ENCODE measurements at places on chromosomes 4 and X. TPM values are rescaled to one million over a fixed set of nuclear protein-coding genes. Genes with fewer than 3 reads are reported as not detected.

DNA sequence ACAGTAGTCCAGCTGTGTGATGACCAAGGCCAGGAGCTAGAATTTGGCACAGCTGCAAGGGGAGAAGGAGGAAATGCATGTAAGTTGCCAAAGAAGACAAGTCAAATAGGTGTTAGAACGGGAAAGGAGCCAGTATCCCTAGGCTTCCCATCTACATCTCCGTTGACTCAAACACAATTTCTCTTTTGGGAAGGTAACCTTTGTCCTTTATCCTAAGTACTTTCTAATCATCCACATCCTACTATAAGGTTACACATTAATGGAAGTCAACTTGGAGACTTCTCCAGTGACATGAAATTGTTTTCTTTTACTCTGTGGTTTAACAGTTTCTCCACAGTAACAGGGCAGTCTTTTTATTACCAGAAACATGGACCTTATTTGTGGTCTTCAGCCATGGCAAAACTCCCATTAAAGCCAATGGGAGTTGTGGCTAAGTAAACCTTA lies 620.0 kb downstream of the ANKRD50 start:
- DNase-seq: no peak
- H3K4me3 ChIP-seq: no peak overlapping the region
- H3K4me1 ChIP-seq: no peaks in the 10 kb centered on the region
- H3K36me3 ChIP-seq: no peaks in the 10 kb centered on the region
- no peaks in the 10 kb centered on the region for H3K27me3 ChIP-seq

DNA sequence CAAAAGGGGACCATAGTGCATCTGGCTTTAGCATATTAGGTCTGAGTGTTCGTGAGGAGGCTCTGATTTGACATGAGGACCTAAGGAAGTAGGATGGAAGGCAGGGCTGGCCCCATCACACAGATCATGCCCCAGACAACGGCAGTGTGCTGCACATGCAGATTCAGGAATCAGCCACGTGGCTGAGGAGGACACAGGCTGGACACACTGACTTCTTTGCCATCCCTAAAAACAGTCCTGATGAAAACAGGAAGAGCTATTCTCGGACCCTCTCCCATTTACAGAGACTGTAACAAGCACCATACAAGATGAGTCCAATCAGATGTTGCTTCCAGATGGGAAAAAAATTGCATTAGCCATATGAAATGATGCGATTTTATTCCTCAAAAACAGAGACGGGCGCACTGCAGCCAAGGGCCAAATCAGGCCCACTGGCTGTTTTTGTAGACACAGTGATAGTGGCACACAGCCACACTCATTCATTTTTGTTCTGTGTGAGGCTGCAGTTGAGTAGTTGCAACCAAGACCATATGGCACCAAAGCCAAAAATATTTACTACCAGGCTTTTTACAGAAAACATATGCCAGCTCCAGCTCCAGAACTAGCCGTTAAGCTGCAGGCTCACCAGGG lies 41.0 kb downstream of the ACSL1 start:
- no peak overlapping the region for H3K27ac ChIP-seq
- DNase-seq: no peak
- no peaks in the 10 kb centered on the region for H3K27me3 ChIP-seq
- H3K4me1 ChIP-seq: 0 out of 2 replicates have a peak, but pooled peaks cover 3% of the 10 kb centered on the region
- no peaks in the 10 kb centered on the region for H3K36me3 ChIP-seq

- 0 out of 2 replicates have a peak, but pooled peaks cover 7% of the 10 kb centered on the region for H3K4me1 ChIP-seq
- H3K4me3 ChIP-seq: no peak overlapping the region
- no peak overlapping the region for H3K27ac ChIP-seq
- no peaks in the 10 kb centered on the region for H3K27me3 ChIP-seq
- no peak for DNase-seq
- peaks cover 8% of the 10 kb centered on the region for H3K36me3 ChIP-seq
These were observed 13.0 kb downstream of the NSDHL start for GRCh38 chrX:152843852-152844251.

GRCh38 chrX:153626863-153627674 lies 19.9 kb upstream of the DUSP9 start:
- H3K4me3 ChIP-seq: no peak overlapping the region
- DNase-seq: no peak
- peaks cover 27% of the 10 kb centered on the region for H3K27me3 ChIP-seq
- no peaks in the 10 kb centered on the region for H3K4me1 ChIP-seq
- H3K36me3 ChIP-seq: no peaks in the 10 kb centered on the region
- H3K27ac ChIP-seq: no peak overlapping the region

DNA sequence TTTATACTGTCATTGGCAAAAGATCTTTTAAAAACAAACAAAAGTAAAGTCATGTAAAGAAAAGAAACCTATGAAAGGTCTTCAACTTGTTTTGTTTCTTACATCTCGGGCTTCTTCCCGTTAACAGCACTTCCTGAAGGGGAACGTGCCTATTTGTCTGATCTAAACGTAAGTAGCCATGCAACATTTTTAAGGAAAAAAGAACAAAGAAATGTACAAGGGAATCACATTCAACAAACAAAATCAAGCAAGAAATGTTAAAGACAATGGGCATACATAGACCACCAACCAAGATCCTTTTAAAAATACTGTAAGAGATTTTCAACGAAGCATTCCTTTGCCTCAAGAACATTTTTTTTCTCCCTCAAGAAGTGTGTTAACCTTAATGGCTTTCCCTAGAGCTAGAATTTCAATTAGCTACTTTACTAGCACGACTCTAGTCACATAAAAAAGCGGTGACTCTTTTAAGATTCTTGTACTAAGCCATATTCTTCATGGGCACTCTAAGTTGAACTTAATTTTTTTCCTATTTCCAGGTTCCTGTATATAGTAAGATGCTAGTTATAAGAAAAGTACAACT lies 112.0 kb upstream of the TTC29 start:
- DNase-seq: peak; percentile 16
- no peak overlapping the region for H3K27ac ChIP-seq
- peaks cover 9% of the 10 kb centered on the region for H3K4me1 ChIP-seq

GRCh38 chrX:104370089-104370488 lies 115.4 kb upstream of the ESX1 start:
- no peaks in the 10 kb centered on the region for H3K36me3 ChIP-seq
- DNase-seq: peak; percentile 85
- no peaks in the 10 kb centered on the region for H3K27me3 ChIP-seq
- H3K4me1 ChIP-seq: no peaks in the 10 kb centered on the region
- no peak overlapping the region for H3K27ac ChIP-seq
- H3K4me3 ChIP-seq: no peak overlapping the region

Gene SPANXN4
- not detected for total RNA-seq

Gene TNIP2
- total RNA-seq: 56.5 TPM

Gene PDHA1
- 454 TPM for total RNA-seq

Gene CXCL3
- 28.9 TPM for total RNA-seq

Measured in PC-3 (cell line).